ENCODE measurements at places on chromosomes 5 and 9.

DNA sequence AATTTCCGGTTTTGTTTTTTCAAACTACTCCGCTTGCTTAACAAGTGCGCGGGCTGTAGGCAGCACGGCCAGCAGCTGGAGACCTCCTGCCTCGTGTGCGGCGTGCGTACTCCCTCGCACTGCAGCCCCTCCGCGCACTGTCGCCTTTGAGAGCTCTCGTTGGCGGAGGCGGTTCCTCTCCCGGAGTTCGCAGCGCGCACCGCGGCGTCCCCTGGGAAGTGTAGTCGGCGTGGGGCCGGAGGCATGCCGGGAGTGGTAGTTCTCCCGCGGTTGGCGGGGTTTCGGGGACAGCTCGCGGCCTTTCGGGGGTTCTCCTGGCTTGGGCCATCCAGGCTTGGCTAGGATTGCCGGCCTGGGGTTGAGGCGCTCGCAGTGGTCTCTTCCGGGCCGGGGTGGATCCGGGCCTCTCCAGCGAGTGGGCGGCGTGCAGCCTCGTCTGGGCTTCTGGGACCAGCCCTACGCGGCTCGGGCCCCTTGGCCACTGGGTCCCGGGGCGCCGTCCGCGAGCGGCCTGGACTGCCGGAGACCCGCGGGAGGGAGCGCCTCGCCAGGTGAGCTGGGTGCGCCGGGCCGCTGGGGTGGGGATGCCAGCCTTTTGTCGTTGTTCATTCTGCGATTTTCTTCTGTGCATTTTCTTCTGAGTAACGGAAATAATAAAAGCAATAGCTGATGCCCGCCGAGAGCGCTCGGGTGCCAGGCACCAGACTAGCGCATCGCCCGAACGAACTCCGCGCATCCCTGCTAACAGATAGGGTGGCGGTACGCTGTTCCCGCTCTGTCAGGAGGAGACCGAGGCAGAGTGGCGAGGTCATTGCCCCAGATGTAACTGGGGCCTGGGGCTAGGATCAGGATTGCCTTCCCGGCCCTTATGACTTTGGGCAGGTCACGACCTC lies at the start of gene ZNF354C:
ZNF354C (plus strand) TSS at position 258 of the 893 bp plus-strand sequence. CDS start 1,696 bp downstream, outside the sequence.
- peak; percentile 85 for DNase-seq

DNA sequence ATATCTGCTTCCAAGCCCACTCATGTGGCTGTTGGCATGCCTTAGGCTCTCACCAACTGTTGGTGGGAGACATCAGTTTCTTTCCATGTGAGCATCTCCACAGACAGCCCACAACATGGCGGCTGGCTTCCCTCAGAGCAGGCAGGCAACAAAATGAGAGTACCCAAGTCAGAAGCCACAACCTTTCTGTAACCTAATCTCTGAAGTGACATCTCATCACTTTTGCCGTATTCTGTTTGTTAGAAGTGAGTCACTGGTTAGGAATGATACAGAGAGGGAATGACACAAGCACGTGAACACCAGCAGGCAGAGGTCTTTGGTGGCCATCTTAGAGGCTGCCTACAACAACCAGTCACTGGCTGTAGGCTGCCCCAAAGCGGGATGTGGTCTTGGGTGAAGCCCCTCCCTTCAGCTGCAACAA lies 88.6 kb upstream of the RASGRF2 start:
- peak; percentile 11 for DNase-seq

GRCh38 chr5:161686149-161686548 lies 628 bp downstream of the GABRA6 start:
- no peak for DNase-seq

DNA sequence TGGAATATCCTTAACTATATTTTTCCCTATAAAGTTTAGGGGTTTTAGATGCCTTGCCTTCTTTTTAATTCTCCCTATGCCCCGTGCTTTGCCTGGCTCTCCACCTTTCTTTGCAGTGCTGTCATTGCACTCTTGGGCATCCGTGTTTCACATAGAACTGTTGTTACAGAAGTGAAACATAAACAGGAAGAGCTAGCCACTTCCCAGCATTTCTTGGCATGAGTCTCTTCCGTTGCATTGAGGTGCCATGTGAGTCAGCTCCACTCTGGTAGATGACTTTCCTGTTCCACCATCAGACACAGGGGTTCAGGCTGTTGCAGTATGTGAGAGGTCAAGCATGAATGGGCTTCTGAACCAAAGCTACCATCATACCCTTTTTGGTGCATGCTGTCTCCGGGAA lies 73.4 kb downstream of the ANGPTL2 start:
- peak; percentile 22 for DNase-seq

DNA sequence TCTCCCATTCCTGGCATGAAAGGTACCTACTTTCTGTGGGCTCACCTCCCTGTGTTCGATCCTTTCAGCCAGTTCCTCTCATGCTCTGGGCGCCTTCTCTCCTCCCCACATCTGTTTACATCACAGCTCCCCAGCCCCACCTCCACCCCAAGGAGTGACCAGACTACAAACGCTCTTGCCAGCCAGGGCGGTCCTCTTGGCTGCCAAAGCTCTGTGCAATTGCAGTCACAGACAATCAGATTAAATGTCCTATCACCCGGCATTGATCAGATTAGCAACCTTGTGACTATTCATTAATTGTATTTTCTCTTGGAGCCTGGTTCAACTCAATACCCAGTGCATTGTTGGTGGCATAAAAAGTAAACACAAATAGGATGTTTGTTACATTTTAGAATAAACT lies 211.2 kb upstream of the TBCA start:
- no peak for DNase-seq

GRCh38 chr5:137278476-137278875 lies 220.7 kb downstream of the SPOCK1 start:
- DNase-seq: no peak

Measured in T1000 (cell line).